ENCODE measurements at places on chromosomes 11 and 22.
A peak's percentile ranks its signal among the peaks of the same experiment; 100 is the strongest.

DNA sequence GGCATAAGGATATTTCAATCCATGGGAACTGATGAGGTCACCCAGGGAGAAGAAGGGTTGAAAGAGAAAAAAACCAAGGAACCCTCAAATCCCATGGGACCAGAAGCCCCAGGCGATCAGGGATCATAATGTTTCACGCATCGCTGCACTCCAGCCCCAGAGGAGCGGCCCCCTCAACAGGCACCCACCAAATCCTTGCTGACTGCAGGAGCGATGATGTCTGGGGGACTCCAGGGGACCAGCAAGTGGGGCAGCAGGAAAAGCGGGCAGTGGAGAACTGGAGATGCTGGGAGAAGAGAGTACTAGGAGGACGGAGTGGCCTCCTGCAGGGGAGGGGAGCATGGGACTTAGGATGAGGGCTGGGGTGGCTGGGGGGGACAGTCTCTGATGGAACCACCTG is 47.7 kb upstream of the LINC01488 start:
- no peak for DNase-seq

GRCh38 chr22:33000342-33001280 is 57.6 kb downstream of the SYN3 start:
- DNase-seq, result peak; percentile 75

DNA sequence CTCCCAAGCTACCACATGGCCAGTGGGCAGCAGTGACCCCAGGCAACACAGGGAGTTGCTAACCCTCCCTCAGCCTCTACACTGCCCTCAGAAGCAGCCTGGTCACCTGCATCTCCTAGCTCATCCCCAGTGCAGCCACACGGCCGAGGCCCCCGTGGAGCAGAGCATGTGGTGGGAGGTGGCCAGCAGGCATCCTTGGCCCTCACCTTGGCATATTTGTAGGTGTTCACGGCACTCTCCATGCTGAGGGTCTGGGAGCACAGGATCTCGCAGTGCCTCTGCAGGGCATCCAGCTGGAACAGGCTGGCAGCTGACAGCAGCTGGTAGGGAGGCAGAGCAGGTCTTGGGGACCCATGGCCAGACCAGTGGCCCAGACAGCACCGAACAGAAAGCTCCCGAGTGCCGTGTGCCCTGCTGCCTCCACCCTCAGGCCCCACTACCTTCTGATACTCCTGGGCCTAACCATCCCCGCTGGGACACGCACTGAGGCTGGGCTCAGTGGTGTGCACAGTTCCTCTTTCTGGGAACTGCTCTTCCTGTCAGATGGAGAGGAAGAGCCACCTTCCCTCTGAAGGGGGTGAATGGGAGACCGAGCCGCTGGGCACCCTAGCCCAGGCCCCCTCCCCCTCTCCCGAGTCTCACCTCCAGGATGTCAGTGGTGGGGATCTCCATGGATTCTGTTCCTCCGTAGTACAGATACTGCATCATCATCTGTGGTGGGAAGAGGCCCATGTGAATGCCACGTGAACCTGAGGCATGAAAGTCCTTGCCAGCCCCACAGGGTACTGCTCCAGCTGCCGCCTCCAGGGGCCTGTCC is 48.8 kb downstream of the NAT10 start:
- no peak for DNase-seq

GRCh38 chr11:65649656-65650546 is 12.0 kb downstream of the SIPA1 start:
- DNase-seq, result no peak

GRCh38 chr22:28430466-28431025 is 249.1 kb downstream of the TTC28 start:
- no peak for DNase-seq

DNA sequence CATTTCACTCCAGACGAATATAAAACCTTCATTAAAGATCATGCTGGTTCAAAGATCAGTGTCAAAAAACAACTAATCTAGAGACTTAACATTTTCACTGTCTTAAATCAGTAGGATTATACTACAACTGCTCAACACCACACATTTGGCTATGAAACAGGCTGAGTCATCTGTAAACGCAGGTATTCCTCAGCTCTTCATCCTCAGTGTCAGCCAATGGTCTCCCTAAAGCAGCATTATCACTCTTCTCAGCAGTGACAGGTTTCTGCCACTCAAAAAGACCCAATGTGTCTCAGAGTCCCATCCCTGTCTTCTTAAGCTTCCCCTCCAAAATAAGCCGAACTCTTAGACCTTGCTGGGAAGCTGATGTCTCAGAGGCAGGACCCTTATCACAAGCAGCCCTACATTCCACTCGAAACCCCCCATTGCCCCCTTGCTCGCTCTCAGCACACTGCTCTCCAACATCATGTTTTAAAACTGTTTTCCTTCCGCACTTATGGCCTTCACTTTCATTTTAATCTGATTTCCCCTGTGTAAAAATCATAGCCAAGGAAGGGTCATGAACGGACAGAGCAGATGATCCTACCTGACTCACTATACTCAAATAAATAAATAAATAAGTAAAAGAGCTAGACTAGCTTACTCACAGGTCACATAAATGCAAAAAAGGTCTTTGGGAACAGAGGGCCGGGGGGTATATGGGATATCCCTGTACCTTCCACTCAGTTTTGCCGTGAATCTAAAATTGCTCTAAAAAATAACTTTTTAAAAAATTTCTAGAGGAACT is 23.0 kb downstream of the CDON start:
- no peak for DNase-seq
